ENCODE measurements at places on chromosomes 5 and 9. TPM values are rescaled to one million over a fixed set of nuclear protein-coding genes. Genes with fewer than 3 reads are reported as not detected.

Gene PNPLA7
- total RNA-seq, result 0.60 TPM

Gene SCAI
- 5.0 TPM for total RNA-seq

Gene SH2D3C
- 0.08 TPM for total RNA-seq

Gene IL5
- not detected for total RNA-seq

Gene LCN10
- not detected for total RNA-seq

Gene SPINK4
- not detected for total RNA-seq

Gene BRD9
- 46.9 TPM for total RNA-seq

Gene SEPTIN8
- total RNA-seq, result 114 TPM

Gene DMGDH
- total RNA-seq, result 0.68 TPM

Gene HAPLN1
- under 0.01 TPM for total RNA-seq

Gene OSMR
- total RNA-seq, result 58.7 TPM

Gene FIBCD1
- total RNA-seq, result 2.4 TPM

Gene REEP5
- 84.1 TPM for total RNA-seq

Gene RPS14
- total RNA-seq, result 4,222 TPM

Gene SOX30
- not detected for total RNA-seq

Gene TAF1L
- total RNA-seq, result not detected

Gene PLAC8L1
- not detected for total RNA-seq

Data from smooth muscle cell of the coronary artery (primary cell).